ENCODE measurements at places on chromosomes 3 and 15.

GRCh38 chr3:32383136-32383711, 8.4 kb upstream of the CMTM7 start:
- DNase-seq: no peak

GRCh38 chr3:141000686-141001085, 50.5 kb upstream of the SPSB4 start:
- no peak for DNase-seq

DNA sequence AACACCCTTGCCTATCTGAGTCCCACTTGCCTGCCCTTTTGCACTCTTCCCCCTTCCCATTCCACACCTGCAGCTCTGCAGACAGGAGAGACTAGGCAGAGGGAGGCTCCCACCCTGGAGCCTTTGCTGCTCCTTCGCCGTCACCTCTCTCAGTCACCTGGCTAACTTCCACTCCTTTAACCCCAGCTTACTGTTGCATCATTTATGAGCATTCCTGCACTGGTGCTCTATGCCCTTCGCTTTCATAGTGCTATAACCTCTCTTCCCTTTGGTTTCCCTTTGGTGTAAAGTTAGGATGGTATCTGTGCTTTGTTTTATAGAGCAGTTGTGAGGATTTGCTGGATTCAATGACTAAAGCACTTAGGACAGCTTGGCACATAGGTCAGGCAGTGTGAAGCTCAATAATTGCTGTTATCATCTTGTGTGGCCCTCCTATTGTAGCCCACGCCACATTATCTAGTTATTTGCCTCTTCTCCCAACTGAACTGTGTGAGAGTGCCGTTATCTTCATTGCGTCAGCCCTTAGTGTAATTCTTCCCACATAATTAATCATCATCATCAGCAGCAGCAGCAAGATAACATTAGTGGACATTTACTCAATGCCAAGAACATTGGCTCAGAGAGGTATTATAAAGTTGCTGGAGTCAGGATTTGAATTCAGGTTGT, 253.9 kb downstream of the CACNA2D3 start:
- no peak for DNase-seq

GRCh38 chr15:68650901-68651709, 72.3 kb downstream of the CORO2B start:
- DNase-seq: no peak

GRCh38 chr3:187286467-187287059, 5.0 kb downstream of the MASP1 start:
- DNase-seq: peak; percentile 42

DNA sequence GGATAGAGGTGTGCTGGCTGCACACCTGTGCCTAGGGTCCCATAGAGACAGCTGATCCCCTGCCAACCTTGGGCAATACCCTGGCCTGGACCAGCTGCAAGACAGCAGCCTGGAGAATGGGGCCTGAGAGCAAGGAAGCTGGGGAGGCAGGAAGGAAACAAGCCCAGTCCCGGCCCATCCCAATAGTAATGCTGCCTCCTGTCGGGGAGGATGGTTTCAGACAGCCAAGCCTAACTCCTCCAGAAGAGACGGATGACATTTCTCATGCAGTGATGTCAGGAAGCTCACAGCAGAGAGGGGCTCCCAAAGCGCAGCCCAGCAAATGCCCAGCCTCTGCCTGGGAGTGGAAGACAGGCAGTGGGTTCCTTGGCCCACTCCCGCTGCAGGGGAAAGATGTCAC, 408.8 kb downstream of the OCA2 start:
- DNase-seq: no peak

- peak; percentile 93 for DNase-seq
These were observed 437.2 kb downstream of the SI start for GRCh38 chr3:164641071-164641470.

GRCh38 chr3:64023861-64024223, 548 bp upstream of the PSMD6 start:
- DNase-seq: peak; percentile 11

DNA sequence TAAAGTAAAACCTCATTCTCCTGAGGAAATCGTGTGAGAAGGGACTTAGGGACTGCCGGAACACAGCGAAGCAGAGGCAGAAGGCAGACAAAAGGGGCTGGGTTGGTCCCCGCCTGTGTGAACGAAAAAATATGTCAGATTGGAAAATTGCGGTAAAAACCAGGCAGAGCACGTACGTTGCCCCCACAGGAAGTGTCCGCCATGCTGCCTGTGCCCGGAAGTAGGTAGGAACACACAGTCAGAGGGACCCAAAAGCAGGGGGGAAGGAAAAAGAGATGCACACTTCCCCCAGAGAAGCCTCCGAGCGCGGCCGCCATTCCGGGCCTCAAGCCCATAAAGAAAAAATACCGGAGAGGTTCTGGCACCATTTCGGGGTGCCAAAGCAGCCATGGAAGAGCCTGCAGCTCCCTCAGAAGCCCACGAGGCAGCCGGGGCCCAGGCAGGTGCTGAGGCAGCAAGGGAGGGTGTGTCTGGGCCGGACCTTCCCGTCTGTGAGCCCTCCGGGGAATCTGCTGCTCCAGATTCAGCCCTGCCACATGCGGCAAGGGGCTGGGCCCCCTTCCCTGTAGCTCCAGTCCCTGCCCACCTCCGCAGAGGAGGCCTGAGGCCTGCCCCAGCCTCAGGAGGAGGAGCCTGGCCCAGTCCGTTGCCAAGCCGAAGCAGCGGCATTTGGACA, at the start of gene MKRN3:
MKRN3 (plus strand) TSS at position 280 of the 676 bp plus-strand sequence; CDS start at position 389, 109 bp downstream.
- DNase-seq: no peak

GRCh38 chr15:75646944-75647364, 758 bp upstream of the SNX33 start:
- DNase-seq: no peak

GRCh38 chr3:31974964-31975363, 6.1 kb downstream of the OSBPL10 start:
- DNase-seq: no peak

All from adipocyte (in vitro differentiated cells).